ENCODE measurements at places on chromosomes 7 and 10.

GRCh38 chr7:36726311-36726710 is 2.0 kb upstream of the AOAH start:
- no peak for DNase-seq

DNA sequence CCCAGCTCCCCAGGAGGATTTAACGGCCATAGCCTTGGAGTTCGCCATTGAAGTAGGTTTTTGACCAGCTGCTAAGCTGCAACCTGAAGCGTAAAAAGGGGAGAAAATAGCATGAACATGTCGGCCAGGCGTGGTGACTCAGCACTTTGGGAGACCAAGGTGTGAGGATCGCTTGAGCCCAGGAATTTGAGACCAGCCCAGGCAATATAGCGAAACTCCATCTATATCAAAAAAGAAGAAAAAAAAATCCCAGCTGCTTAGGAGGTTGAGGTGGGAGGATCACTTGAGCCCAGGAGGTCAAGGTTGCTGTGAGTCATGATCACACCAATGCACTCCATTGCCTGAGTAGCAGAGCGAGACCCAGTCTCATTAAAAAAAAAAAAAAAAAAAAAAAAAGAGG is 32.2 kb upstream of the MCU start:
- DNase-seq, result no peak

- DNase-seq, result no peak
Observed at GRCh38 chr7:8638076-8638475, 204.7 kb downstream of the NXPH1 start.

GRCh38 chr10:131781076-131781475 is 119.7 kb upstream of the PPP2R2D start:
- no peak for DNase-seq

GRCh38 chr10:34731885-34732701 is 83.0 kb downstream of the PARD3 start:
- DNase-seq, result no peak

- DNase-seq, result no peak
Observed at GRCh38 chr10:124700293-124701037, 43.7 kb downstream of the FAM53B start.

- DNase-seq, result no peak
Observed at GRCh38 chr10:100705139-100705538, 40.2 kb upstream of the PAX2 start.

Data from activated T-cell treated with anti-CD3 and anti-CD28 coated beads, Interleukin-2, amount 50 U/mL, for 4 hours (primary cell).